Stimulated activated naive B cell treated with anti-CD40 and anti-IgM and Interleukin-4, amounts not matched to agents 10 μg/mL and 1 μg/mL and 100 μg/mL, for 72 hours (primary cell): ENCODE measurements at places on chromosomes 7 and 10.

DNA sequence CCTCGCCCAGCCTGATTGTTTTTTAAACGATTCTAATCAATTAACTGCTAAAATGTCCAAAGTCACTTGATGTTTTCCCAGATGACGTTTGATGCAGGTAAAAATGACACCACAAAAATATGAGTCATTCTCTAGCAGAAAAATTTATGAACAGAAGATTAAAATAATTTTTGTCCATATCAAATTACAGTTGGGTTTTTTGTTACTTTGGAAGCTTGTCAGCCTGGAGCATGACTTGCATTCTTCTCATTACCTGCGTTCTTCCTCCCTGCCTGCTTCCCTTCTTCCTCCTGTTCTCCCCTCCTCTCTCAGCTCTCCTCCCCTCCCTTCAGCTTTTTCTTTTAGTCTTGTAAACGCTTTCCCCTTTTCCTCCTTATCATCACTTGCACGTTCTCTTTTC, 18.7 kb downstream of the IL15RA start:
- no peak for DNase-seq
- no peak overlapping the region for H3K4me3 ChIP-seq
- H3K27me3 ChIP-seq, result no peaks in the 10 kb centered on the region
- H3K36me3 ChIP-seq, result peaks cover 49% of the 10 kb centered on the region
- H3K27ac ChIP-seq, result no peak overlapping the region
- H3K4me1 ChIP-seq, result no peaks in the 10 kb centered on the region

- peaks cover 15% of the 10 kb centered on the region for H3K27me3 ChIP-seq
- no peaks in the 10 kb centered on the region for H3K36me3 ChIP-seq
- no peak for DNase-seq
- peaks cover 7% of the 10 kb centered on the region for H3K4me1 ChIP-seq
Observed at GRCh38 chr7:45084901-45085618, 3.7 kb downstream of the NACAD start.

GRCh38 chr10:14391342-14391741, 60.6 kb upstream of the FRMD4A start:
- H3K27ac ChIP-seq, result no peak overlapping the region
- no peak overlapping the region for H3K4me3 ChIP-seq

- no peak for DNase-seq
- H3K27me3 ChIP-seq, result peaks cover 18% of the 10 kb centered on the region
- H3K4me3 ChIP-seq, result no peak overlapping the region
- H3K4me1 ChIP-seq, result no peaks in the 10 kb centered on the region
Observed at GRCh38 chr10:86203162-86203905, 163.3 kb downstream of the GRID1 start.

- no peak overlapping the region for H3K27ac ChIP-seq
- H3K36me3 ChIP-seq, result peaks cover 9% of the 10 kb centered on the region
- no peak for DNase-seq
Observed at GRCh38 chr10:3365630-3366029, 193.0 kb upstream of the PITRM1 start.
